ENCODE measurements at places on chromosomes 13 and 19.

DNA sequence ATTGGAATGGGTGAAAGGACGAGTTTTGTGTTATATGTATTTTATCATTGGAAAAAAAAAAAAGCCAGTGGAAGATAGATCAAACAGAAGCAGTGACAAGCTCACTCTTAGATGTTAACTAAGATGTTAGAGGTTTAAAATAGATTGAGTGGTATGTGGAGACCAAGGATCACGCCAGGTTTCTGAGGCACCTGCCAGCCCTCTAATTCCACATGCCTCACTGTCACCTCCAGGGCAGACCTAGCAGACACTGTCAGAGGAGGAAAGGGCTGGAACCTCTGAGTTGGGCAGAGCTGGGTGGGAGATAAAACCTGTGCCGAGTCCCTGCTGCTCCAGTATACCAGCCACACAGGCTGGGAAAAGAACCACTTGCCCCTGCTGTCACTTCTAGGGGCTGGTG, 57.5 kb upstream of the SIAH3 start:
- H3K4me3 ChIP-seq: no peak overlapping the region
- no peaks in the 10 kb centered on the region for H3K27me3 ChIP-seq
- DNase-seq: no peak
- H3K36me3 ChIP-seq: no peaks in the 10 kb centered on the region
- H3K4me1 ChIP-seq: no peaks in the 10 kb centered on the region

GRCh38 chr13:40121722-40122121, 466.3 kb downstream of the COG6 start:
- H3K4me3 ChIP-seq: no peak overlapping the region
- H3K27me3 ChIP-seq: no peaks in the 10 kb centered on the region
- H3K4me1 ChIP-seq: no peaks in the 10 kb centered on the region
- DNase-seq: no peak
- no peaks in the 10 kb centered on the region for H3K36me3 ChIP-seq

DNA sequence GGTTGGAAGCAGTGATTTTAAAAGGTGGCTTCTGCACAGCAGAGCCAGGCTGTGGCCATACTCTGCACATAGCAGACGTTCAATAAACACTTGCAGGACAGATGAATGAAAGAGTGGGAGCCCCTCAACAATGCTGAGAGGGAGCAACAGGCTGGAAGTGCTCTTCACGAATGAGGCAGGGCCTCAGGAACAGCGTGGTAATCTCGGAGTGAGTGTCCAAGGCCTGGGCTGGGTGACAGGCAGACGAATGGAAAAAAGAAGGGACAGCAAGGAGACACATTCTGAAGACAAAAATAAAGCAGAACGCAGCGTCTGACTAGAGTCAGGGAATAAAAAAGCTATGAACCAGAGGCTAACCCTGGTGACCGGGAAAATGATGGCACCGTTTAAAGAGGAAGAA, 11.1 kb downstream of the GJA3 start:
- H3K4me1 ChIP-seq: no peaks in the 10 kb centered on the region
- H3K4me3 ChIP-seq: no peak overlapping the region
- peaks cover 47% of the 10 kb centered on the region for H3K27me3 ChIP-seq
- no peak for DNase-seq
- H3K27ac ChIP-seq: no peak overlapping the region
- H3K36me3 ChIP-seq: no peaks in the 10 kb centered on the region

DNA sequence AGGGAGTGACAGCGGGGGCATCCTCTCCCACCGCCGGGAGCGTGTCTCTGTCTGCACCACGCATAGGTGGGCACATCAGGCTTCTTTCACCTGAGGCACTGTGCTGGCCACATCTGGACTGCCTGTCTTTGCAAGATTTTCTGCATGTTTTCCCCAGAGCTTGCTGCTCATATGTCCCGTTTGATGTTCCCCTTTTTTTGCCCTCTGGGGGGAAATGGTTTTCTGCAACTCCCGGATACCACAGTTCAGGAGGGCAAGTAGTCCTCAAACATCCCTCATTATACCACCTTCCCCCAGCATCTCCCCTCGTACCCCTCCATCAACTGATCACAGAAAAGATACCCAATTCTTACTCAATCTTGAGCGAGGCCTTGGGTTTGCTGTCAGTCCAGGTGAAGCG, 168.0 kb downstream of the PAN3 start:
- DNase-seq: no peak
- no peak overlapping the region for H3K27ac ChIP-seq
- H3K36me3 ChIP-seq: no peaks in the 10 kb centered on the region

- H3K27ac ChIP-seq: no peak overlapping the region
- no peaks in the 10 kb centered on the region for H3K4me1 ChIP-seq
- DNase-seq: no peak
- H3K27me3 ChIP-seq: no peaks in the 10 kb centered on the region
- no peak overlapping the region for H3K4me3 ChIP-seq
Observed at GRCh38 chr13:67806796-67807195, 576.7 kb upstream of the PCDH9 start.

GRCh38 chr13:47841151-47841550, 159.9 kb downstream of the SUCLA2 start:
- H3K27me3 ChIP-seq: no peaks in the 10 kb centered on the region
- H3K27ac ChIP-seq: no peak overlapping the region
- peaks cover 6% of the 10 kb centered on the region for H3K4me1 ChIP-seq
- DNase-seq: no peak
- H3K36me3 ChIP-seq: no peaks in the 10 kb centered on the region
- no peak overlapping the region for H3K4me3 ChIP-seq

DNA sequence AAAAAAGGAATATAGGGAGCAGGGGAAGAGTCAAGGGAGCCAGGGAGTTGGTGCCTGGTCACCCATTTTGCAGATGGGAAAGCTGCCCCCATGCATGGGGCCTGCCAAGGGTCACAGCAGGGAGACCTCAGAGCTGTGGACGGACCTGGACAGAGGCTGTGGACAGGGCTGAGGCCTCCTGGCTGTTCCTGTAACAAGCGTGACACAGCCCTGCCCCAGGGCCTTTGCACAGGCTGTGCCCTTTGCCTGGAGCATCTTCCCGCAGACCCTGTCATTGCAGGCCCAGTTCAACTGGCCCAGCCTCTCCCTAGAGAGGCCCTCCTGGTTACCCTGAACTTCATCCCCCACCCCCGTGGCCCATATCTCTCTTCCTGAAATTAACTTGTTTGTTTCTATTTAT, 6.4 kb downstream of the TNFAIP8L1 start:
- no peak for DNase-seq
- peaks cover 12% of the 10 kb centered on the region for H3K4me1 ChIP-seq
- no peaks in the 10 kb centered on the region for H3K36me3 ChIP-seq
- H3K27me3 ChIP-seq: no peaks in the 10 kb centered on the region
- no peak overlapping the region for H3K4me3 ChIP-seq

- H3K36me3 ChIP-seq: peaks cover 2% of the 10 kb centered on the region
- H3K27me3 ChIP-seq: no peaks in the 10 kb centered on the region
- no peak for DNase-seq
Observed at GRCh38 chr13:111202156-111202621, 87.1 kb downstream of the ARHGEF7 start.

- no peak overlapping the region for H3K27ac ChIP-seq
- no peak overlapping the region for H3K4me3 ChIP-seq
- no peak for DNase-seq
- H3K27me3 ChIP-seq: no peaks in the 10 kb centered on the region
- H3K36me3 ChIP-seq: peaks cover 11% of the 10 kb centered on the region
Observed at GRCh38 chr19:48290401-48290770, 20.5 kb downstream of the ZNF114 start.

GRCh38 chr19:4533835-4534424, 1.1 kb downstream of the PLIN5 start:
- H3K4me1 ChIP-seq: peaks cover 74% of the 10 kb centered on the region
- no peak overlapping the region for H3K27ac ChIP-seq
- no peak for DNase-seq
- no peak overlapping the region for H3K4me3 ChIP-seq

DNA sequence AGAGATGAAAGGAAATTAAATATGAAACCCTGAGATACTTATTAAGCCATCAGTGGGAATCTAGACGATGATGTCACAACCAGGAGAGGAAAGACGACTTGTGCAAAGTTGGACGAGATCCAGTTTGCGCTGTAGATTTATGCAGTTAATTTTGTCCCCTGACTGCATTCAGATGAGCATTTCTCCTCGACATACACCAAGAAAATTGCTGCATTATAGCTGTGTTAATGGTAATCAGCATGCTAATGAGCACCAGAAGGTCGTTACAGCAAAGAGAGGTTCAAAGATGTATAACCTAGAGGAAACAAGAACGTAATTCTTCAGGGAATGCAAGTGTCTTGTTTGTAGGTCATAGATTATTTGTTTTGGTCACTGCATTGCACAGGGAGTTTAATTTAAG, 371.7 kb downstream of the RBM26 start:
- no peak for DNase-seq
- H3K4me3 ChIP-seq: no peak overlapping the region
- H3K27ac ChIP-seq: no peak overlapping the region
- H3K4me1 ChIP-seq: no peaks in the 10 kb centered on the region

DNA sequence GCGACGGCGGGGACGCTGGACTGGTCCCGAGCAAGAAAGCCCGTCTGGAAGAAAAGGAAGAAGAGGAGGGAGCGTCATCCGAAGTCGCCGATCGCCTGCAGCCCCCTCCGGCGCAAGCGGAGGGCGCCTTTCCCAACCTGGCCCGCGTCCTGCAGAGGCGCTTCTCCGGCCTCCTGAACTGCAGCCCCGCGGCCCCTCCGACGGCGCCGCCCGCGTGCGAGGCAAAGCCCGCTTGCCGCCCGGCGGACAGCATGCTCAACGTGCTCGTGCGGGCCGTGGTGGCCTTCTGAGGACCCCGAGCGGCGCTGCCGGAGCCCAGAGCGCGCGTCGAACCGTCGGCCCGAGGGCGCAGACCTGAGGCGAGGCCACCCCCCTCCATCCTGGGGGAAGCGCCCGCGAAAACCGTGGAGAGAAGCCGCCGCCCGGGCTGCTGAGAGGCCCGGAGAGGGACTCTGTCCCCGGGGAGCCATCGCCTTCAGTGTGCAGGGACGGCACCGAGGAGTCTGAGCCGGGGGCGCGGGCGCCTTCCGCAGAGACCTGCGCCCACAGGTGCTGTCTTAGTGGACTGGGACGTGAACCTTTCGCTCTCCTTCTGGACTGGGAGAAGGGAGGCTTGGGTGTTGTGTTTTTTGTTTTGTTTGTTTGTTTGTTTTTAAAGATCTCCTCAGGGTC, 3.5 kb downstream of the IER2 start:
- peak overlapping the region; percentile 91 for H3K4me3 ChIP-seq
- no peaks in the 10 kb centered on the region for H3K27me3 ChIP-seq
- H3K27ac ChIP-seq: peak overlapping the region; percentile 95
- no peaks in the 10 kb centered on the region for H3K36me3 ChIP-seq

- H3K4me3 ChIP-seq: no peak overlapping the region
- H3K27ac ChIP-seq: no peak overlapping the region
- no peaks in the 10 kb centered on the region for H3K27me3 ChIP-seq
Observed at GRCh38 chr13:99617474-99618255, 116.4 kb downstream of the TM9SF2 start.

GRCh38 chr19:584240-585001, 5.3 kb upstream of the HCN2 start:
- peaks cover 35% of the 10 kb centered on the region for H3K4me1 ChIP-seq
- no peak for DNase-seq
- H3K36me3 ChIP-seq: peaks cover 19% of the 10 kb centered on the region
- H3K27ac ChIP-seq: no peak overlapping the region

- no peak for DNase-seq
- H3K27ac ChIP-seq: no peak overlapping the region
- H3K4me3 ChIP-seq: no peak overlapping the region
- no peaks in the 10 kb centered on the region for H3K4me1 ChIP-seq
- H3K27me3 ChIP-seq: no peaks in the 10 kb centered on the region
- H3K36me3 ChIP-seq: no peaks in the 10 kb centered on the region
Observed at GRCh38 chr13:71801781-71802180, 65.2 kb downstream of the DACH1 start.

GRCh38 chr19:48986211-48986610, 6.9 kb downstream of the GYS1 start:
- no peak overlapping the region for H3K4me3 ChIP-seq
- no peak for DNase-seq
- H3K36me3 ChIP-seq: peaks cover 54% of the 10 kb centered on the region
- H3K27me3 ChIP-seq: no peaks in the 10 kb centered on the region
- peaks cover 14% of the 10 kb centered on the region for H3K4me1 ChIP-seq

GRCh38 chr13:74194846-74195245, 60.6 kb upstream of the KLF12 start:
- no peaks in the 10 kb centered on the region for H3K27me3 ChIP-seq
- no peak overlapping the region for H3K4me3 ChIP-seq
- no peak overlapping the region for H3K27ac ChIP-seq
- H3K36me3 ChIP-seq: no peaks in the 10 kb centered on the region
- H3K4me1 ChIP-seq: no peaks in the 10 kb centered on the region
- DNase-seq: no peak

GRCh38 chr13:43908156-43909126, 28.7 kb downstream of the LACC1 start:
- H3K36me3 ChIP-seq: no peaks in the 10 kb centered on the region
- no peak overlapping the region for H3K4me3 ChIP-seq
- no peaks in the 10 kb centered on the region for H3K4me1 ChIP-seq
- no peak overlapping the region for H3K27ac ChIP-seq
- DNase-seq: peak; percentile 20

DNA sequence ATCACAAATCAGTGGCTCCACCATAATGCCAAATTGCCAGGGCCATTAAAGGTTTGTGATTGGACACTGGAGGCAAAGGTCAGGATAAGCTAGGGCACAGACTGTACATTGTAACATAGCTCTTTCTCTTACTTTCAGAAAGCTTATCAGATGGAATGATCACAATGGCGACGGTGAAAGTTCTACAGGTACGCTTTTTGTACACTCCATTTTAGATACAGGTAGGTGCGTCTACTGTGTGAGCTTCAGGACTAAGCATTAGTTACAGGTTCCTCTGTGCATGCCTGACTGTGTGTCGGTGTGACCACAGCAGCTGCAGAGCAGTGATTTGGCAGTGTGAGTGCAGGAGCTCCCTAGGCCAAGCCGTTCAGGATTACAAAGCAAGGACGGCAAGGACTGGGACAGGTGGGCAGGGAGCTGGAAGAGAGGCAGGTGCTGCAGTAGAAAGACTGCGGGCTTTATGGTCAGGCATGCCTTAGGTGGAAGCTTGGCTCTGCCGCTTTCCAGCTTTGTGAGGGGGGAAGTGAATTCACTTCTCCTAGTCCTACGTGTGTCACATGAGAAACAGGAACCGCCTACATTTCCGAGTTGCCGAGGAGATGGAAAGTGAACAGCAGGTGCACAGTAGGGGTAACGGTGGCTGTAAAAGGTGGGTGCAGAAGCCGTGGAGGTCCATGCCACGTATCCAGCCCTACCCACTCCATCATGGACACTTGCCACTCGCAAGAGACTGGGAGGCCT, 49.6 kb downstream of the MRPL57 start:
- DNase-seq: no peak
- peaks cover 41% of the 10 kb centered on the region for H3K4me1 ChIP-seq
- no peaks in the 10 kb centered on the region for H3K27me3 ChIP-seq
- no peak overlapping the region for H3K4me3 ChIP-seq
- H3K36me3 ChIP-seq: no peaks in the 10 kb centered on the region

- no peaks in the 10 kb centered on the region for H3K27me3 ChIP-seq
- no peak overlapping the region for H3K27ac ChIP-seq
- H3K4me1 ChIP-seq: no peaks in the 10 kb centered on the region
Observed at GRCh38 chr13:62551588-62551987, 1135.9 kb upstream of the PCDH20 start.

GRCh38 chr19:16070366-16070990, 5.8 kb upstream of the TPM4 start:
- no peaks in the 10 kb centered on the region for H3K27me3 ChIP-seq
- DNase-seq: peak; percentile 84
- H3K36me3 ChIP-seq: no peaks in the 10 kb centered on the region
- H3K4me1 ChIP-seq: peaks cover 76% of the 10 kb centered on the region
- H3K27ac ChIP-seq: peak overlapping the region; percentile 68
